Retina (tissue), 1 donor: ENCODE measurements at places on chromosomes 5 and 9.

- no peak for DNase-seq
Measured at GRCh38 chr5:140840978-140841962, at the start of gene PCDHA8. PCDHA8 (plus strand) TSS chr5:140841187; CDS start chr5:140841322, 135 bp downstream.

- DNase-seq, result no peak
Measured at GRCh38 chr9:6876195-6876894, 118.6 kb downstream of the KDM4C start.

- no peak for DNase-seq
Measured at GRCh38 chr5:88515881-88516819, 247.5 kb upstream of the TMEM161B start.

- no peak for DNase-seq
Measured at GRCh38 chr9:3629495-3629894, 103.7 kb upstream of the RFX3 start.

- DNase-seq, result no peak
Measured at GRCh38 chr9:81083854-81084512, 605.4 kb downstream of the TLE1 start.

GRCh38 chr5:159734366-159734765 lies 181.9 kb upstream of the ADRA1B start:
- no peak for DNase-seq

- no peak for DNase-seq
Measured at GRCh38 chr9:122286764-122287163, 22.1 kb downstream of the MRRF start.

DNA sequence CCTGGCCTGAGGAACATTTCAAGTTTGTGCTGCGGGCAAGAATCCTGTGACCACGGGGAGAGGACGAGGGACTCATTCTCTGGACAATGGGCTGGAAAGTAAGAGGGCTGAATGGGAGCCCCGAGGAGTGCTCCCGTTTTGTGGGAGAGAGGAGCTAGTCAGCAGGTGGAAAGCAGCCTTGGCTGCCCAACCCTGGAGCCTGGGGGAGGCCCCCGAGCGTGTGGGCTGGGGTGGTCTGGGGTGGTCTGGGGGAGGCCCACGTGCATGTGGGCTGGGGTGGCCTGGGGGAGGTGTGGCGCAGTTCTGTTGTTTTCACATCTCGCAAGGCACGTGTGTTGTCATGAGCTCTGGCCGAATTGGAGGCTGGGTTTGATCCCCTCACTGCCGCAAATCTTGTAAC lies 27.5 kb downstream of the EHMT1 start:
- no peak for DNase-seq

- no peak for DNase-seq
Measured at GRCh38 chr5:157303667-157304327, 37.9 kb downstream of the CYFIP2 start.

DNA sequence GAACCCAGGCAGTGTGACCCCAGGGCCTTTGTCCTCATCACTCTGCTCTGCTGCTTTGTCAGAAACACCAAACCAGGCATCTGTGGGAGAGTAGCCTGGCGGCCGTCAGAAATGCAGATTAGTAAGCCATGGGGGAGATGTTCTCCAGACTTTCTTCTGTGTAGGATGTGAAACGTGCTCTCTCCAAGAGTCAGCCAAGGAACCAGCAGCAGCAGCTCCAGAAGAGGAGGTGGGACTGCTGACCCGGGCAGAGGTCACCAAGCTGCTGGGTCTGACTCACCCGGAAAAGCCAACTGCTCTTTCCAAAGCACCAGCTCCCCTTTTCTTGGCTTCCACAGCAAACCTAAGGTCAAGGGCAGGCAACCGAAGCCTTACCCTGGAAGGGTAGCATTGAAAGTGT lies 14.4 kb upstream of the ABLIM3 start:
- no peak for DNase-seq

GRCh38 chr5:146816775-146817387 lies 61.7 kb downstream of the PPP2R2B start:
- no peak for DNase-seq

GRCh38 chr5:96402500-96402899 lies 30.5 kb downstream of the PCSK1 start:
- DNase-seq, result no peak

DNA sequence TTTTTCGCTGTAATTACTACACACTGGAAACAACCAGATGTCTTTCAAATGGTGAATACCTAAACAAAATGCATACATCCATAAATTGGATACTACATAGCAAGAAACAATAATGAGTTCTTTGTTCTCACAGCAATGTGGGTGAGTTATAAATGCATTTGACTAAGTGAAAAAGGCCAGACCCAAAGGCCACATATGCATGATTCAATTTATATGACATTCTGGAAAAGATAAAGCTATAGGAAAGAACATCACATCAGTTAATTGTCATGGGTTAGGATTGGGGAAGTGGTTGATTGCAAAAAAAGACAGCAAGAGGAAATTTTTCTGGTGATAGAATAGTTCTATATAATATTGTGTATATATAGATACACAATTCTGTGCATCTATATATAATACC lies 198.9 kb downstream of the CYLC2 start:
- DNase-seq, result no peak

- DNase-seq, result no peak
Measured at GRCh38 chr5:138903130-138903775, 28.1 kb upstream of the LRRTM2 start.

GRCh38 chr5:89308606-89309040 lies 425.6 kb upstream of the MEF2C start:
- DNase-seq, result no peak

GRCh38 chr5:178117923-178118701 lies 4.8 kb downstream of the N4BP3 start:
- no peak for DNase-seq

DNA sequence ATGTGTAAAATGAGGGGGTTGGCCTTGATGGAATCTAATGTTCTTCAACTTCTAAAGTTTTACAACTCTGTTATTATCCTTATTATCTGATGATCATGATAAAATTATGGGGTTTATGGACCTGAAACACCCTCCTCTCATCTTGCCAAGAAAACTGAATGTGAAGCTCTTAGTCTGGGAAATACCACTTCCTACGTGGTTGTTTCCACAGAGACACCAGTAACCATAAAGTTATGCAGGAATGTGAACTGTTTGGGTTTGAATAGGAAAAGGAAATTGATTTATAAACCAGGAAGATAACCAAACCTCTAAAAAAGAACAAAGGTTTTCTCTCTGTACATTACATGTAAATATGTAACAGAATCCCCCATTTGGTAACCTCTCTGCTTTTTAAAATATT lies 28.3 kb upstream of the RAI14 start:
- DNase-seq, result no peak

- no peak for DNase-seq
Measured at GRCh38 chr5:150402901-150403342, 9.8 kb downstream of the CD74 start.

DNA sequence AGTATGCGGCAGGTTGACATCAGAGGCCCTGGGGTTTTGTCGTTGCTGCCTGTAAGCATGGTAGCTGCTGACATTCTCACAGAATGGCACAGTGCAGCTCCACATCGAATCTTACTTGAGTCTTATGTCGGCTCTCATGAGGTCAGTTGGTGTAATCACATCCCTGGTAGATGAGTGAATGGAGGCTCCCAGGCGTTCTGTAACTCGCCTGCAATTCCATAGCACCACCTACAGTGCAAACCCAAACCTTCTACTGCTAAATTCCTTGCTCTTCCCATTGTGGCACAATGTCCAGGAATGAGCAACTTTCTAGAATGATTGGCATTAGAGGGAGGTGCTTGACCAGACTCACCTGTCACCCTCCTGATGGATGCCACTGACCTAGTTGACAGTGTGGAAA lies 578.4 kb downstream of the CCDC171 start:
- DNase-seq, result no peak
